NCI-H1436 treated with DMSO at 0.1 percent for 48 hours (cell line): ENCODE measurements at places on chromosomes 11 and 22.

GRCh38 chr22:35174401-35175038 is 82.8 kb upstream of the HMGXB4 start:
- DNase-seq: no peak

GRCh38 chr11:2315395-2316168 is 13.8 kb downstream of the TSPAN32 start:
- DNase-seq: no peak

DNA sequence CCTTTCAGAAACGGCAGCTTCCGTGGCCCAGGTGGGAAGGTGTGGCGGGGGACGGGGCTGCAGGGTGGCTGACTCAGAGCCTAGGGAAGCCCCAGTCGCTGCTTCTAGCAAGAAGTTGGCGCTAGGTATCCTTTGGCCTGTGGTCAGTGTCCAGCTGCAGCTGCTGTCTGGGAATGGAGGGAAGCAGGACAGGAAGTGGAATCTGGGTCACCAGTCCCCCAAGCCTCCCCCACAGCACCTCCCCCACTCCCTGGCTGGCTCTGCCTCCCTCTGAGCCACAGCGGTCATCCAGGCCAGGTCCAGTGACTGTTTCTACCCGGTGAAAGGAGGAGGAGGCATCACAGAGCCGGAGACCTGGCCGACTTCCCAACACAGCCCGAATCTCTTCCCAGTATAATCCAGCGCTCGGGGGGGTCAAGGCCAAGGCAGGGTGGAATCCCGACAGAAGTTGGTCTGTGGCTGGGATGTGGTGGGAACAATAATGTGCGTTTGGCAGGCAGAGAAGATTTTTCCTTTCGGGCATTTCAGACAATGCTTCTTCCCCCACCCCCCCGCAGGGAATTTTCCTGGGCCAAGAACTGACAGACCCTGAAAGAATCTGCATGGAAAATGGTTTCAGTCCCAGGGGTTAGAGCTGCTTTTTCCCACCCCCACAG is 45.1 kb downstream of the C11orf96 start:
- DNase-seq: no peak

DNA sequence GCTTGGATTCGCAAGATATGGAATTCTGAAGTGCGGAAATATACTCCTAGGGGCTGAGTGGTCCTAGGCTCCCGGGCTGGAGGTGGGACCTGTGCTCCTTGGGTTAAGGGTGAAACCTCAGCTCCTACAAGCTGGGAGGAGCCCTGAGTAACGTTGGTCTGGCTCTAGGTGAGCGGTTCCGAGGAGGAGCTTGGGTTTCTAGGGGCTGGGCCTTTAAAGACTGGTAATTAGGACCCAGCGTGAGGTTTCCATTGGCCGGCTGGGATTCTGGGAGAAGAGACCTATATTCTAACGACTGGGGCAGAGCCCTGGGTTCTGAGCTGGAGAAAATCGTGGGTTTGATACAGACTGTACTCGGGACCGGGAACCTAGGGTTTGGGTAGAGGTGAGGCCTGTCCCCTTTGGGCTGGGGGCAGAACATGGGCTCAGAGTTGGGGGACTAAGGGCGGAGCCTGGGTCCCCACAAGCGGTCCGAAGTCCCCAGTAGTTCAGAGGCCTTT is 882 bp upstream of the MAP4K2 start:
- no peak for DNase-seq

GRCh38 chr11:45897556-45897955 is 9.5 kb downstream of the FREY1 start:
- DNase-seq: no peak

GRCh38 chr22:47139790-47140119 is 377.3 kb downstream of the TBC1D22A start:
- no peak for DNase-seq

- DNase-seq: no peak
Observed at GRCh38 chr11:17605651-17606122, 58.6 kb downstream of the OTOG start.

DNA sequence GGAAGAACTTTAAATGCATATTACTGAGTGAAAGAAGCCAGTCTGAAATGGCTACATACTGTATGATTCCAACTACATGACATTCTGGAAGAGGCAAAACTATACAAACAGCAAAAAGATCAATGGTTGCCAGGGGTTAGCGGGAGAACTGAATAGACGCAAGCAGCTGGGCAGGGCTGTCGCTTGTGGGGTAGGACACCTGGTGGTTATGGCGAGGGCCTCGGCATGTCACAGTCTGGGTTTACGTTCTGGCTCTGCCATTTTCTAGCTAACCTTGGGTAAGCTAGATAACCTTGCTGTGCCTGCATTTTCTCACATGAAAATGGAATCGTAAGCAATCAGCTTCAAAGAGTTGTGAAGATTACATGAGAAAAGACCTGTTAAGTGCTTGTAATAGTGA is 55.2 kb upstream of the SYT13 start:
- no peak for DNase-seq

GRCh38 chr11:80843266-80843974 is 1402.6 kb upstream of the TENM4 start:
- no peak for DNase-seq

DNA sequence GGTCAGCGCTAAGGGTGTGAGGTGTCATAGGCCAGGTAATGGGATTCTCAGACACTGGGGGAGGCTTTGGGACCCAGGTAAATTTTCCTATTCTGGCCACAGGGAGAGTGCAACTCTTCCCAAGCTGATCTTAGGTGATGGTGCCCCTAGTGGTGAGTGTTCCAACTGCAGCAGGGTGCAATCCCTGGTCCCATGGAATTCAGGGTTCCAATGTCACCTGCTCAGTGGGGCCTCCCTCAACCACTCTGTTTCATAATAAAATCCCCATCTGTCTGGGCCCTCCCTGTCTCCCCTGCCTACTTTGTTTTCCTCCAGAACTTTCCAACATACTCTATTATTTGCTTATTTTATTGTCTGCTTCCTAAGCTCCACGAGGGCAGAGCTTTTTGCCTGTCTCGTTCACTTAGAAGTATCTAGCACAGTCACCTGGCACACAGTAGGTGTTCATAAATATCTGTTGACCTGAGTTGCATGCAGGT is 2.9 kb upstream of the SGSM1 start:
- DNase-seq: no peak

GRCh38 chr22:23218053-23218866 is 38.0 kb downstream of the BCR start:
- DNase-seq: no peak

GRCh38 chr11:117733316-117733715 is 63.7 kb downstream of the DSCAML1 start:
- DNase-seq: no peak

DNA sequence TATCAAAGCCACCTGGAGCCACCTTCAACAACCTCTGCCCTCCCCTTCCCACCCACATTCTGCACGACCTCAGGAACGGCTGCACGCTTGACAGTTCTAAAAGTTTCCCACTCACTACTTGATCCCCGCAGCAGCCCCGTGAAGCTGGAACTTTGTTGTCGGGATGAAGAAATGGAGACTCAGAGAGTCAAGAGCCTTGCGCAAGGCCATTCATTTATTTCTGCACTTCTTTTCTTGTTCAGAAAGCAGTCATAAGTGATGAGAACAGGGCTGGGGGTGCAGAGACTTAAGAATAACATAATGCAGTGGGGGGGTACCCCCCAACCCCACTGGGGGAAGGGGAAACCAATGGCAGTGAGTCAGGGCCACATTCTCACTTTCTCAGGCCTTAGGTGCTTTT is 2.2 kb upstream of the ZFTA start:
- DNase-seq: no peak

GRCh38 chr11:117152066-117152465 is 8.0 kb downstream of the PAFAH1B2 start:
- DNase-seq: no peak

DNA sequence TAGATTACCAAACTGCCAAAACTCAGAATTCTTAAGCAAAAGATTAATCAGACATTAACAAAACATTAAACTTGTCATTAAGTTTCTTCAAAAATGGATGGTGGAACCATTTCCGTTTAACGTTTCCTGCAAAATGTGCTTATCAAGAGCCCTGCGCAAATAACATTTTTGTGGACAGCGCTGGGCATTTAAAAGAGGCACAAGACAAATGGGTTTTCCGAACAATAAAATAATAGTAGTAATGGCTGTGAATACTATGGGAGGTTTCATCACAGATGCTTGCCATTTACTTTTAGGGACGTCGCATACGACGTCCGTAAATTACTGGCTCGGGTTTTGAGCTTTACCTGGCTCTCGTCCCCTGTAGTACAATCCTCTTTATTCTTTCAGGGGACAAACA is 1.1 kb downstream of the NPAT start:
- no peak for DNase-seq

DNA sequence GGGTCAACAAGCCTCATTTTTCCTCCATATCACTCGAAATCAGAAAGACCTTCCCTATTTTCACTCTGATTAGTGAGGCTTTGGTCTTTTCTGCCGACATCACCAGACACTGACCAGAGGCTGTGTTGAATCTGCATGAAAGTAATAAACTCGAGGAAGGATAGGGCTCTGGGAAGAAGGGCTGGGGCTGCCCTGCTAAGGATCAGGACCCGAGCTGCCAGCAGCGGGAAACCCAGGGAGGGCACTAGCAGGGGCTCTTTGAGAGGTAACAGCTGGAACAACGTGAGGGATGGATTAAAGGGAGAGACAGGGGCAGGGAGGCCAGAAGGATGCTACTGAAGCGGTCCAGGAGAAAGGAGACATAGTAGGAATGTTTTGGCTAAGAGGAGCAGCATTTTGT is 377.5 kb upstream of the NARS2 start:
- no peak for DNase-seq

DNA sequence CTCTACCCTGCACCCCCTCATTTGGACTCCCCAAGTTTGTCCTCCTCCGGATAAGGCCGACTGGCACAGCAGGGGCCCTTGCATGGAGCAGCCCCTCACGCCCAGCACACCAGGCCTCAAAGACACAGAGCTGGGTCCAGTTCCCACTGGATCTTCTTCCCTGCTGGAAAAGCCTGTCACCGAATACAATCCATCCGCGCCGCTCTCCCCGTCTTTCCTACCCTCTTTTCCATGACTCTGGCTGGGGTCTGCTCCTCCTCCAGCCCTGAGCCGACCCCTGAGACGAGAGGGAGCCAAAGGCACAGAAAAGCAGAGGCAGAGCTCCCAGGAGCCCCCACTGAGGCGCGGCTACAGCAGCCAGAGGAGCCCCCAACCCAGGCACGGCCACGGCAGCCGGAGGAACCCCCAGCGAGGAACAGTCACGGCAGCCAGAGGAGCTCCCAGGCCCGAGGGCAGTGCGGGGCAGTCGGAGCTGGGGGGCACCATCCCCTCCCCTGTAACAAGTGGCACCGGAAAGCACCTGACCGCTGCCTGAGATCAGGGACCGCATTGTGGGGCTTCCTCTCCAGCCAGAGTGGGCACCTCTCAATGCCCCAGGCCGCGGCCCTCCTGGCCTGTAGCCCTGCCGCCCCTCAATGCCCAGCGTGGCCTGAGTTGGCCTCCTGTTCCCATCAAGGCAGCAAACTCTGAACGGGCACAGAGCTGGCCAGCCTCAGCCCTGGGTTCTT is 12.0 kb downstream of the ALG12 start:
- no peak for DNase-seq

DNA sequence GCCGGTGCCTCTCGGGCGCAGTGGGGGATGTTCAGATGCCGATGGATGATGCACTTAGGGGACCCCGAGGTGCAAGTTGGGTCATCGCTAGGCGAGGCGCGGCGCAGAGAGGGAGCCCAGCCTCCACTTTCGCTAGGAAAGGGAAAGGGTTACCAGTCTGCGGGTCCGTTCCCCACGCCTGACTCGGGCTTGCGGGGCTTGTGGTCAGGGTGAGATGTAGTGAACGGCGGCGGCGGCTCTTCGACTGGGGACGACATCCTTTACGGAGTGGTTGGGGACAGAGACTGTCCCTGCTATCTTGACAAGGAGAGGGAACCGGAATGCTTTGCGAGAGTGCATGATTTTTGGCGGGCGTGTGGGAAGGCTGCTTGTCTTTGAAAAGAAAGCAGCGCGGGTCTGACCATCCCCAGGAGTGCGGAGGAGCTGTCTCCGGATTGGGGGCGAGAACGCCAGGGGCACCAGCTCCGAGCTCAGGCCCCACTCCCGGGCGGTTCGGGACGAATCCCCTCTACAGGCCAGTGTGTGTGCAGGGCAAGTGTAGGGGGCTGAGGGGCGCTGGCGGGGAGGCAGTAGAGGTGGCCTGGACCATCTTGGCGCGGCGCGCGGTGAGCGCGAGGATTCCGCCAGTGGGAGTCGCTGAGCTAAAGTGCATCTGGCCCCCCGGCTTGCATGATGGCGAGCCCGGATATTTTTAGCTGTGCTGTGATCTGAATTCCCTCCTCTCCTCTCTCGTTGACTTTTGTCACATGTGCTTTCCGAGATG is 1.1 kb downstream of the FAT3 start:
- DNase-seq: no peak

DNA sequence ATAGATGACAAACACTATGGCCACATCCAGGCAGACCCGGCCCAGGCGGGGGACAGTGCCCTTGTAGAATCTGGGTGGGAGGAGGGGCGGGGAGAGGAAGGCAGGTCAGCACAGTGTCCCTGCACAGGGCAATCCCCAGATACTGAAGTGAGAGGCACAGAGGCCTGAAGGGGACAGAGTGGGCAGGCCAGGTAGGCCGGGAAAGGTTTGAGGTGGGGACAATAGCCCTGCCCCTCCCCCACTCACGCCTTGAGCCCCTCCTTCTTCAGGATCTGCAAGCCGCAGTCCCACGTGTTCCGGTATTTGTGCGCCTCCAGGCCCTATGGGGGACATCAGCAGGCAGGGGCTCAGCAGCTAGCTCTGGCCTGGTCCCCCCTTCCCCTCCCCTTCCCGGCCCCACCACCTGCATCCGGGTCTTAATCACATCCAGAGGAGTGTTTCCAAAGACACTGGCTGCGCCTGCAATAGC is 2.3 kb downstream of the SLC25A1 start:
- DNase-seq: no peak

DNA sequence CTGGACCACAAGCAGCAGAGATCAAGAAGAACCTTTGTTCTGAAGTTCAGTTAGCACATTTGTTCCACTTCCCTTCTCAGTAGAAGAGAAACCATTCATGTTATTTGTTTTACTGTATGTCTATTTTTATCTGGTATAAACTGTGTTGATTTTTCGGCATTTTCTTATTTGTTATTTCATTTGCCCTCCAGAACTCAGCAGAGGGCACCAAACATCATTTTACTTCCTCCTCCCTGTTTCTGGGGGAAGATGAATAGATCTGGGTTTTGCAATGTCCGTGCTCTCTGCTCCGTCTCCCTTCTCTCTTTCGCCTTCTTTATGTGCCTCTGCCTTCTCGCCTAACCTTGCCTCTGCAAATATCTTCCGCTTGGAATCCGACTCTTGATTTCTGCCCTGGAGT is 366.9 kb downstream of the NTM start:
- DNase-seq: no peak

DNA sequence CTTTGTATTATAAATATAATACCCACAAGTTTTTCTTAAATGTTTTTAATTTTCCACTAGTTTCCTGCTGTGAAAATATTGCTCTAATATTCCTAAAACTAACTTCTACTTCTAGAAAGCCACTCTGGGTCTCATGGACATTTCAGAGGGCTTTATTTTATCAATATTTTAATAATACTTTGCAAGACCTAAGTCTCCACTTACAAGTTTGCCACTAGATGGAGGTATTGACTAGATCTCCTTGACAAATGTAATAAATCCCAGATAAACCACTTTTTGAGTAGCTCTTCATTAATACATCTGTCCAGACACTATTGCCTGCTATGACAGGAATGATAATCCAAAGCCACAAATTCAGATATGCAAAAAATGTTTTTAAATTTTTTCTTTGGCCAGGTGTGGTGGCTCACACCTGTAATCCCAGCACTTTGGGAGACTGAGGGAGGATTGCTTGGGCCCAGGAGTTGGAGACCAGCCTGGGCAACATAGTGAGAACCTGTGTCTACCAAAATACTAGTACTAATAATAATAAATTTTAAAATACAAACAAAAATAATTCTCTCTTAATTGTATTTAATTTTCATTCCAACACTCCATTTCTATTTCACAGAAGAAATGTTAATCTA is 3.5 kb upstream of the ACAT1 start:
- DNase-seq: no peak
